WTC11 (cell line): ENCODE measurements at places on chromosomes 11 and 22. TPM values are rescaled to one million over a fixed set of nuclear protein-coding genes. Genes with fewer than 3 reads are reported as not detected.
A peak's percentile ranks its signal among the peaks of the same experiment; 100 is the strongest.

Gene DKK3
- total RNA-seq: 17.6 to 21.3 TPM (median 20.6 TPM) in 3 replicates

Gene CBLIF
- total RNA-seq: not detected in 3 replicates

Gene KRTAP5-7
- total RNA-seq: 0.11 TPM in 1 of 3 replicates, not detected in the others

Gene MGAT3
- 10.3 to 11.4 TPM (median 11.4 TPM) in 3 replicates for total RNA-seq

Gene FOLR2
- total RNA-seq: not detected in 3 replicates

Gene ACCS
- total RNA-seq: 10.5 to 14.5 TPM (median 13.9 TPM) in 3 replicates

GRCh38 chr11:44456544-44457300 is 108.7 kb upstream of the CD82 start:
- peak; percentile 46 for DNase-seq

DNA sequence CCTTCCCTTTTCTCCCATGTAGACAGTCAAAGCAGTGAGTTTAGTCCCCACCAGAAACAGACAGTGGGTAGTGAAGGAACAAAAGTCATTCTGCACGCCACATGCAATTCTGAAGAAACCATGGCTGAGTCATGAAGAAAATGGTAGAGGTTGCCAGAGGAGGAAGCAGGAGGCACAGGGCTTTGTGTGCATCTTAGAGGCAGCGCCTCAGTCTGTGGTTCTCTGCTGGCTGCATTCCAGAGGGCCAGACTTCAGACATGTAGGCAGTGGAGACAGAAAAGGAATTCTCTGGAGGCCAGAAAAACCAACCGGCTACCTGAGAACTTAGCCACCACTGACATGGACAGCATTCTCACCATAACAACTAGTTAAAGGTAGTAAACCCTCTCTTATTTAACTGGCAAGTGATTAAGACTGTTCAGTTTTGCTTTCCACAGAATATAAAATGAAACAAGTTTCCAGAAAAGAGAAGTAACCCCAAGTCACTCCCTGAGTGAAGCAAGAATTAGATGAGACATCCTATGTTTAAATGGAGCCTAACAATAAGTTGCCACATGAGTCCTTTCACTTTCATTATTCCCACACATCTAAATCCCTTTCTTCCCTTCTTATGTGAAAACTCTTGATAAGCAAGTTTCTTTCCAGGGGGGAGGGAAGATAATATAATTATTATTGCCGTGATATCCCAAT is 556.1 kb downstream of the SOX6 start:
- DNase-seq: no peak

GRCh38 chr11:7246179-7246578 is 5.5 kb upstream of the SYT9 start:
- DNase-seq: no peak

- no peak for DNase-seq
Measured at GRCh38 chr11:91230647-91231046, 994.0 kb upstream of the FAT3 start.

GRCh38 chr11:132284611-132285010 is 914.2 kb downstream of the NTM start:
- DNase-seq: peak; percentile 11

DNA sequence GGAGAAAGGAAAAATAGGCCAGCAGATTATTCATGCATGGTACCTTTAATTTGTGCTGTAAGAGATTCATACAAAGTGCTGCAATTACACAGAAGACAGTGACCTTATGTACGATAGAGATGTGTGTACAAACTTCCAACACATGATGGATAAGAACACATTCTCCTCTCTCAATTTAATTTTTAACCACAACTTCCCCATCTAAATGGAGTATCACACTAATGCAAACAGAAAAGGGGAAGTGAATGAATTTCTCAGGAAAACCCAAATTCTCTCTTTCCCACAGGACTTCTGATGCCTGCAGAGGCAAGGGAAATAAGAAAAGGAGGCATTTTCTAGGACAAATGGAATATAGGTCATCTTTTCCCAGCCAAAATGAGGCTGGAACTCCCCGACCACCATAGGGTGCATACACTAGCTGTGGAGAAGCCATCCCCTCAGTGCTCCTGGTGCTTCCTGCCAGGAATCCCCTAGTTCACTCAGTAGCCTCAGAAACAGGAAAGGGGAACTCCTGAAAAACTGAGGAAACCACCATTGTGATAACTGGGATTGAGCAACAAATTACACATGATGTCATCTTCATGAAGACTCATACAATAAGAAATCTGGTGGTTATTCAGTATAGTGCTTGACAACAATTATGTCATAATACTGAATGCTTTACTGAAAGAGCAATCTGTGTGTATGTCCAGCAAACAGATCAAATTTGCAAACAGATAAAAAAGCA is 22.4 kb downstream of the MMP10 start:
- no peak for DNase-seq

DNA sequence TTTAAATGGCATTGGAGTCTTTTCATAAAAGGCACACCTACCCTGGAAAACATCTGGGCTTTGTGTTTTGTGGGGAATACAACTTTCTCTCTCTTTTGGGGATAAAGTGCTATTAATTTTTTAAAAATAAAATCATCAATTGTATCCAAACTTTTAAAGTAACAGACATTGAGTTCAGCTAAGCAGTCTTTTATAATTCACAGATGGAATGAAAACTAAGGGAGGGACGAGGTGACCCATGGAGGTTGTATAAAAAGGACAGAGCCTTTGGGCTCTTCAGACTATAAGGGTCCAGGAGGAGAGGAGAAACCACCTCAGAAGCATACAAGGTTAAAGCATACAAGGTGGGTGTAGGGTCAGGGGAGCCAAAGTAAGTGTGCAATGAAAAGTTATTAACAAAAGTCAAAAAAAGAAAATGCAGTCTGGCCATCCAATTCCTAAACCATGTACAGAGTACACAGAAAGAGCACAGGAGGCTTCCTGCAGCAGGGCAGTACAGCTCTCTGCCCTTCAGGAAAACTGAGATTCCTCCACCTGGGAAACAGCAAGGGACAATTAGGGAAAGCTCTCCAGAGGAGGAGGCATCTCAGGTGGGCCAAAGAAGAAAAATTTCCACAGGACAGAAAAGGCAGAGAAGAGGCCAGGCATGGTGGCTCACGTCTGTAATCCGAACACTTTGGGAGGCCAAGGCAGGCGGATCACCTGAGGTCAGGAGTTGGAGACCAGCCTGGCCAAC is 10.5 kb downstream of the KLHL22 start:
- DNase-seq: no peak

- no peak for DNase-seq
Measured at GRCh38 chr11:92675303-92675702, 294.1 kb upstream of the MTNR1B start.

DNA sequence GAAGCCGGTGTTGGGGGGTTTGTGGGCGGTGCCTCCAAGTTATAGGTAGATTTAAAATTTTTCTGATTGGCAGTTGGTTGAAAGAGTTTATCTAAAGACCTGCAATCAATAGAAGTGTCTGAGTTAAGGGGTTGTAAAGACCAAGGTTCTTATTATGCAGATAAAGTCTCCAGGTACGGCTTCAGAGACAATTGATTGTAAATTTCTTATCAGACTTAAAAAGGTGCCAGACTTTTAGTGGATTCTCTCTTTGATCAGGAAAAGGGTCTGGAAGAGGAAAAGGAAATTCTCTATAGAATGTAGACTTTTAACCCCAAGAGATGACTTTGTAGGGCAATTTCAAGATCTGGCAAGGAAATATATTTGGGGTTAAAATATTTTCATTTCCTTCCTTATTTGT is 25.2 kb downstream of the CLMP start:
- DNase-seq: no peak

GRCh38 chr11:109728056-109728455 is 306.1 kb downstream of the C11orf87 start:
- no peak for DNase-seq
